H9 (cell line): ENCODE measurements at places on chromosomes 1 and 21.

GRCh38 chr1:12462586-12462985 lies 155.4 kb downstream of the DHRS3 start:
- DNase-seq: no peak

GRCh38 chr1:51669272-51669671 lies 52.4 kb downstream of the OSBPL9 start:
- no peak for DNase-seq

DNA sequence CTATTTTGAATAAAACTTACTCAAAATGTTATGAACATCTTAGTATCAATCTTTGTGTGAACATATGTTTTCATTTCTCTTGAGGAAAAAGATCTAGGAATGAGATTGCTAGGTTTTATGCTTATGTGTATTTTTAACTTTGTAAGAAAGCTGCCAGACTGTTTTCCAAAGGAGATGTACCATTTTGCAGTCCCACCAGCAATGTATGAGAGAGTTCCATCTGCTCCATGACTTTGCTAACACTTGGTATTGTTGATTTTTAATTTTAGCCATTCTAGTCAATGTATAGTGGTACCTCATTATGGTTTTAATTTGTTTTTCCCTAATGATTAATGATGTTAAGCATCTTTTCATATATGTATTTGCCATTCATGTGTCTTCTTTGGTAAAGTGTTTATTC lies 132.5 kb downstream of the ZMYM4 start:
- no peak for DNase-seq

DNA sequence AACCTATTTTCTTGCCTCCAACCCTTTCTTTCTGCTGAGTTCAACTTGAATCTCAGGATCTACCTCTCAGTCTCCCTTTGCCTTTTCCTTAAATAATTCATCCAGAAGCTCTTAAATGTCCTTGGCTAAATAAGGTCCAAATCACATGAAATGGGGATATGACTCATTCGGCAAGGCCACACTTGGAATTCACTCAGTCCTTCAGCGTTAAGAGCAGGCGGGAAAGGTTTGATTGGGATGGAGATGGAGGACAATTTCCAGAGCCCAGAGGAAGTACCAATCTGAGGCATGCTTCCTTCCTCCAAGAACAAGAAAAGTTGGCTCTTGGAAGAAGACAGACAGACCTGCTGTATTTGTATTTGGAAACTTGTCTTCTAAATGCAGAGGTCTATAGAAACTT lies 128.5 kb downstream of the PROX1 start:
- DNase-seq: no peak

DNA sequence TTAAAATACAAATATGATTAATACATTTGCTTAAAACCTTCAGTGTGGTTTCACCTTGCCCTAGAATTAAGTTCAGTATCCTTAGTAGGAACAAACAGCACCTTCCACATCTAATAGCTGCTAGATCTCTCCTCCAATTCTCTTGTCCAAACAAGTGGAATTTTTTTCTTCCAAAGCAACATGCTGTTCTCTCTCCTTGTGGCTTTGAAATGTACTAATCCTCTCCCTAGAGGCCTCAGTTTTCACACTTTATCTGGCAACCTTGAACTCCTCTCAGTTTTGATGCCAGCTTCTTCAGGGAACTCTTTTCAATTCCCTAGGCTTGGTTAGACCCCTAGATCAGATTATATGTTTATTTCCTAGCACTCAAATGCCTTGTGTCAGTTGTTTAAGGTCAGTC lies 87.0 kb downstream of the GLUL start:
- DNase-seq: no peak

DNA sequence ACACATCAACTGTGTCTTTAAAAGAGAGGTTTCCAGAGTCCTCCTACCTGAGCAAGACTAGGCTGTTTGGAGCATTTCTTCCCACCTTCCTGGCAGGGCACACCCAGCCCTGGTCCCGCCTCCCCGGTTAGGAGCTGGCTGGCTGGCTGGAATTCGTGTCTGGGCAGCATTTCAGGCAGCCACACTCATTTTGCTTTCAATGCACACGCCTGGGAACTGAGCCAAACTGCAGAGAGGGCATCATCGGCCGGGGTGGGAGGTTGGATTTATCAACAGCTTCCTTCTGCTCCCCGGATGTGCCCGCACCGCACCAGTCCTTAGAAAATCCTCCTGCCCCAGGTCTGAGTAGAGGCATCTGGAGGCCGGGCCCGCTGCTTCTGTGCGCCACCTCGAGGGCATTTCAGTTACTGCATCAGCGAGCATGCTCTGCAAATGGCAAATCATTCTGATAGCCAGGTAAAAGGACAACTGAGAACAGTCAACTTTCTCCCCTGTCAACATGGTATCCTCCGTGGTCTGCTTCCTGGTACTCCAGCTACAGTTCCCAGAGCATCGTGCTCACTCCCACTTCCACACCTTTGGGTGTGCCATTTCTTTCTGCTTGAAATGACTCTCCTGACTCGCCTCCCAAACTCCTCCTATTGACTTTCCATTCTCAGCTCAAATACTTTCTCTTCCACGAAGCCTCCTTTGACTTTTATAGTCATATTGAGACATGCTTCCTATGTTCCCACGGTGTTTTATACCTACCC lies 20.6 kb downstream of the TCEA3 start:
- DNase-seq: peak; percentile 91

- no peak for DNase-seq
Measured at GRCh38 chr1:121558514-121558913, 373.7 kb downstream of the SRGAP2C start.

- no peak for DNase-seq
Measured at GRCh38 chr1:172482044-172482443, 38.2 kb upstream of the PIGC start.

- DNase-seq: no peak
Measured at GRCh38 chr1:94707321-94708298, 112.5 kb upstream of the SLC44A3 start.

GRCh38 chr1:11682799-11683198 lies 1.9 kb upstream of the MAD2L2 start:
- peak; percentile 46 for DNase-seq

- DNase-seq: no peak
Measured at GRCh38 chr1:58333511-58333910, 213.0 kb downstream of the OMA1 start.

DNA sequence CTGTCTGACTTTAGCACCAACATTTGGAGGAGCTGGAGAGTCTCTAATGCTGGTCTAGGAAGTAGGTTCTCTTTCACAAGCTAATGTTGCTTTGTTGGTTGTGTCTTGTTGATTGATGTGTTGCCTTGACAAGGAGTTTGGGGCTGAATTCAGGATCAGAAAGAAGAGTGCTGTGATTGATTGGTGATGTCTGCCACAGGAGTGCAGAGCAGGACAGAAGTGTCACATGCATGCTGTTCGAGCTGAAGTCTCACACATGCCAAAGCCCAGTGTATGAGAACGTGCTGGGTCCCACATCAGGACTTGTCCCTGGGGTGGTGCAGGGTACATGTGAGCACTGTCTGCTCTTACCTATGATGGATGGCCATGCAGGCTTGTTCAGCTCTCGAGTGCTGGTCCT lies 694.4 kb downstream of the MATN1 start:
- DNase-seq: no peak

- DNase-seq: no peak
Measured at GRCh38 chr1:167790117-167790516, 68.3 kb downstream of the MPZL1 start.

DNA sequence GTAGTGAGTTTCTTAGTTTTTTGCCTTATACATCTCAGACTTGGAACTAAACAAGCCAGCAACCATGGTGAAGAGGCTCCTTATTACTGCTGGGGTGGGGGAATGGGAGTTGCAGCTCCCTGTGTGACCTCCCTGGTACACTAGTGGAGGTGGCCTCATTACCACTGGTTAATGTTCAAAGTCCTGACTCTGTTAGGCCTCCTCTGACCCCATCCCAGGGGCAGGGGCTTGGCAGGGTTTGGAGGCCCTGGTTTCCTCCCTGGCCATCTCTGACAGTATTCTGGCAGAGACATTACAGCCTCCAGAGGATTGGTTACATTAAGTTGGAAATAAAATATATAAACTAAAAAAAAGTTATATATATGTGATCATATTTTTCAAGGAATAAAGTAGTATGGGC lies 45.2 kb downstream of the CLIC4 start:
- DNase-seq: no peak

- DNase-seq: no peak
Measured at GRCh38 chr1:87404296-87404695, 75.6 kb downstream of the LMO4 start.

DNA sequence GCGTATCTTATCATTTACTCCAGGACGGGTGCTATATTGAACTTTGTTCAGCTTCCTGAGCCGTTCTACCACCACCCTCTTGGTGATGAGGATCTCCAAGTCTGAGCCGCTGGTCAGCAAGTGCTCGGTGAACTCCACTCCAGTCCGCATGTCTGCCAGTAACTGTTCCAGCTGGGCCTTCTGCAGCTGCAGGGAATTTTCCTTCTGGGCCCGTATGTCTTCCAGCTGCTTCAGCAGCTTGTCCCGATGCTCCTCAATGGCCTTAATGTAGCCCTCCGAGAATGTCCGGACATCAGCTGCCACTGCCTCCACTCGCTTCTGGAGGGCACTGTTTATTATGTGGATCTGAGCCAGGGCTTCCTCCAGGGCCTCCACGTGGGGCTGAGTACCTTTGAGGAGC lies 3.4 kb downstream of the TRIM45 start:
- no peak for DNase-seq

DNA sequence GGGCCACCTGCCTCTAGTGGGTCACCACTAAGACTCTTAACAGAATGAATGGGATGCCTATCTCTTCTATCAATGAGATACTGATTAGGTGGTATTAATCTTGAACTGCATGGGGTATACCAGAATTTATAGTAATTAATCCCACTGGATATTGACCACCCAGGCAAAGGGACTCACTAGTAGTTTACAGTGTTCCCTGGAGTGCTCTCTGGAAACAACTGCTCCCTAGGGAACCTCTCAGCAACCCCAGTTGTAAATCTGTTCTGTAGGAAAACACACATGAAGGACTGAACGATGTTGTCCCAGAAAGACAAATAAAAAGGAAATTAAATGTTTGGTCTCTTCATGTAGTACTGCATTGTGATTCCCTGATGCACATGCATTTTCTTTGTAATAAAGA lies 430.5 kb downstream of the HLX start:
- no peak for DNase-seq

- no peak for DNase-seq
Measured at GRCh38 chr21:41873005-41873404, 6.1 kb downstream of the PRDM15 start.

GRCh38 chr1:248814351-248814750 lies 11.4 kb downstream of the SH3BP5L start:
- no peak for DNase-seq

- DNase-seq: no peak
Measured at GRCh38 chr1:44602634-44603628, 71.3 kb downstream of the TMEM53 start.

GRCh38 chr1:21673277-21673780 lies 4.2 kb upstream of the RAP1GAP start:
- DNase-seq: peak; percentile 31

DNA sequence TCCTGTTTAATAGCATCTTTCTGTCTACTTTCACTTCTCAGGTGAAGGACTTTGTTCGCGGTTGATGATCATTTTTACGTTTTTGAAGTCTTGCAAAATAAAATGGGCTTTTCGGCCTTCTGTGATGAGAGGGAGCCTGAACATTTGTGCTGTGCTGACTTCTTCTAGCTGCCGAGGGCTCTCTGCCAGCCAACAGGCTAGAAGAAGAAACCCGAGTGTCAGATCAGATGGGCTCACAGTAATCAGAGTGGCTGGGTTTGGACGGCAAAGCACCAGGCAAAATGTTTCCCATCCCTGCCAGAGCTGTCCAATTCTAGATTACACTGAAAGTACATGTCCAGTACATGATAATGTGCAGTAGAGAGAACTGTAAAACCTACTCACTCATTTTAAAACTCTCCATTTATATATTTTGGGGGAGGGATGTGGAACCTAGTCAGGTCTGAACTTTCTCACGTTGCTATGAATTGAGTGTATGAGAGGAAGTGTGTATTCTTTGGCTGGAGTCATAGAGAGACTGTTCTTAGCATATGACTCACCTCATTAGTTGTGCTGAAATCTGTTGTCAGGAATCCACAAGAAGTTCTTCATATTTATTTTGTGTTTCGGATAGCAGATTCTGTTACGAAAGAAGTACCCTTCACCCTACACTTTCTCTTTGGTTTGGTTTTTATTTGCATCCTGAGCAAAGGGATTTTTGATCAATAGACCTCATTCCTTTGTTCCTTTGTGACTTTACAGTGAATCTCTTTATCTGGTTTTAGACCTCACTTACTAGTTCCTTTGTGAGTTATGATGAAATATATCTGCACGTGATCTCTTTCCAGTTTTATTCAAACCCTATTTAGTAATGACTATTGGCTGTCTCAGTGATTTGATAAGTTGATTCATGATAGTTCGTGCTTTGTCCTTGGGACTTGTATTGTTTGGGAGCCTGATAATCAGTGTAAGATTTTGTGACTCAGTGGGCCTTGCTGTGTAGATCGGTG lies 4.8 kb downstream of the ATP1A1 start:
- no peak for DNase-seq

- no peak for DNase-seq
Measured at GRCh38 chr1:192506741-192507155, 68.8 kb upstream of the RGS1 start.

- DNase-seq: no peak
Measured at GRCh38 chr1:54007613-54008012, 10.4 kb downstream of the LDLRAD1 start.

DNA sequence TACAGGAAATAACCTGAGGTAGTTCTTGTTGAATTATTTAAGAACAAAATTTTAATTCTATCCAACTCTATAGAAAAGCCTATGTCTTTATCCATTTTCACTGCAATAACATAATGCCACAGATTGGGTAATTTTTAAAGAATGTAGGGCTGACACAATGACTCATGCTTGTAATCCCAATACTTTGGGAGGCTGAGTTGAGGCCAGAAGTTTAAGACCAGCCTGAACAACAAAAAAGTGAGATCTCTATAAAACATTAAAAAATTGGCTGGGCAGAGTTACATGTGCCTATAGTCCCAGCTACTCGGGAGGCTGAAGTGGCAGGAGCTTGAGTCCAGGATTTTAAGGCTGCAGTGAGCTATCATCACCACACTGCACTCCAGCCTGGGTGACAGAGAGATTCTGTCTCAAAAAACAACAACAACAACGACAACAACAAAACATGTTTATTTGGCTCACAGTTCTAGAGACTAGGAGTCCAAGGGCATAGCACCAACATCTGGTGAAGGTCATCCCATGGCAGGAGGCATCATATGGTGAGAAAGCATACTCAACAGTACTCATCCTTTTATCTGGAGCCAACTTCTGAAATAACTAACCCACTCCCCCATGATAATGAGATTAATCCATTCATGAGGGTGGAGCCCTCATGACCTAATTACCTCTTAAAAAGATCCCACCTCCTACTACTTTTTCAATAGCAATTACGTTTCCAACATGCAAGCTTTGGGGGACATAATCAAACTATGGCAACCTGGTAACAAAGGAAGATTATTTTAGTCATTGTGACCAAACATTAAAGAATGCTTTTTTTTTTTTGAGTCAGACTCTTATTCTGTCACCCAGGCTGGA lies 59.6 kb downstream of the ABL2 start:
- no peak for DNase-seq

- no peak for DNase-seq
Measured at GRCh38 chr21:25039461-25040380, 567.6 kb downstream of the MRPL39 start.

- DNase-seq: no peak
Measured at GRCh38 chr1:203669739-203670138, 43.1 kb downstream of the ATP2B4 start.
